CD8-positive, alpha-beta memory T cell (primary cell): ENCODE measurements at places on chromosomes 7 and 10.

GRCh38 chr7:84261509-84261908 is 66.9 kb upstream of the SEMA3A start:
- no peak for DNase-seq
- no peaks in the 10 kb centered on the region for H3K27me3 ChIP-seq
- H3K27ac ChIP-seq = no peak overlapping the region
- H3K36me3 ChIP-seq = no peaks in the 10 kb centered on the region

GRCh38 chr7:156984174-156984891 is 26.1 kb downstream of the MNX1 start:
- no peak overlapping the region for H3K27ac ChIP-seq
- H3K4me1 ChIP-seq = no peaks in the 10 kb centered on the region
- H3K4me3 ChIP-seq = no peak overlapping the region

GRCh38 chr7:33958104-33958503 is 52.8 kb downstream of the BMPER start:
- DNase-seq = no peak
- H3K27me3 ChIP-seq = no peaks in the 10 kb centered on the region
- no peak overlapping the region for H3K27ac ChIP-seq
- H3K36me3 ChIP-seq = no peaks in the 10 kb centered on the region

DNA sequence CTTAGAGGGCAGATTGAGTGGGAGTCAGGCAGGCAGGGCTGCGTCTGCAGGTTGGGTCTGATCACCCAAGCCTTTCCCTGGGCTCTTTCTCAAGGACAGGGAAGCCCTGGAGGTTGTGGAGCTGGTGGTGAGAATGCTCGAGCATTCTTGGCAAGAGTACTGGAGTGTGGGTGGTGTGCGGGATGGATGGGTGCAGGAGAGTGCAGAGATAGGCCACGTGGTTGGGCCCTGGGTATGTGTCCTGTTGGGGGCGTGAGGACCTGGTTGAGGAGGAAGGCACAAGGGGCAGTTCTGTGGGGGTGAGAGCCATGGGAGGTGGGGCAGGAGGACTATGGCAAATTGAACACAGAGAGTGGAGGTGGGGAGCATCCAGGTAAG is 135.9 kb downstream of the PTPN20 start:
- DNase-seq = no peak
- H3K4me3 ChIP-seq = no peak overlapping the region
- H3K27ac ChIP-seq = no peak overlapping the region
- no peaks in the 10 kb centered on the region for H3K36me3 ChIP-seq

DNA sequence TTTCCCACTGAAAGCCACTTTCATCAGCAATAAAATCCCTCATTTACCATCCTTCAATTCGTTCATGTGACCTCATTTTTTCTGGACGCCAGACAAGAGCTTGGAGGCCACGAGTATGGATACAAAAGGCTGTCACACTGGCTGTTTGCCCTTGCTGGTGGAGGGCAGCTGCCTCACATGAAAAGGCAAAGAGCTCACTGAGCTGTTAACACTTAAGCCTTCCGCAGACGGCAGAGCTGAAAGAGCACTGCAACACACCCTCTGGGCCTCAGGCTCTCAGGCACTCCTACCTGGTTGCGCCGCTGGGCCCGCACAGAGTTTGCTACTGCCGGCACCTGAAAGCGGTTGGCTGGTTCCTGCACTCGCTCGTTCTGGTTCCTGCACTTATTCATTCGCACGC is 193.5 kb downstream of the CFTR start:
- no peak overlapping the region for H3K4me3 ChIP-seq
- no peak overlapping the region for H3K27ac ChIP-seq

DNA sequence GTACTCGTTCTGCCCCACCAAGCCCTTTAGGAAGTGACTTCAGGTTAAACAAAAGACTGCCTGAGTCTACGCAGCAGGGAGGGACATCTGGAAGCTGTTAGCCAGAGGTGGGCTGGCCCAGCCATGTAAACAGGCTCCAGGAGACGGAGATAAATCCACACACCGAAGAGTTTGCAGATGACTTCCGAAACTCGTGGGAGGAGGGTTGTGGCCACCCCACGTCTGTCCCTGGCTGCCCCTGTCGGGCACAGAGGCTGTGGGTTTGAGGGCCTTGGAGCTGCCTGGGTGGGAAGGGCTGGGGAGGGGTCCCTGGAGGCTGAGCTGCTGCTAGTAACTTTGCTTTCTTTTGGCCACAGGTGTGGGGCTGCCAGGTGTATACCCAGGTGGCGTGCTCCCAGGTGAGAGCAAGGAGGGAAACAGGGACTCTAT is 15.6 kb downstream of the ELN start:
- no peak overlapping the region for H3K27ac ChIP-seq
- DNase-seq = no peak
- no peak overlapping the region for H3K4me3 ChIP-seq
- no peaks in the 10 kb centered on the region for H3K36me3 ChIP-seq
- no peaks in the 10 kb centered on the region for H3K27me3 ChIP-seq

- no peaks in the 10 kb centered on the region for H3K36me3 ChIP-seq
- no peaks in the 10 kb centered on the region for H3K27me3 ChIP-seq
- H3K4me1 ChIP-seq = no peaks in the 10 kb centered on the region
Observed at GRCh38 chr7:82704121-82704520, 260.5 kb upstream of the CACNA2D1 start.

DNA sequence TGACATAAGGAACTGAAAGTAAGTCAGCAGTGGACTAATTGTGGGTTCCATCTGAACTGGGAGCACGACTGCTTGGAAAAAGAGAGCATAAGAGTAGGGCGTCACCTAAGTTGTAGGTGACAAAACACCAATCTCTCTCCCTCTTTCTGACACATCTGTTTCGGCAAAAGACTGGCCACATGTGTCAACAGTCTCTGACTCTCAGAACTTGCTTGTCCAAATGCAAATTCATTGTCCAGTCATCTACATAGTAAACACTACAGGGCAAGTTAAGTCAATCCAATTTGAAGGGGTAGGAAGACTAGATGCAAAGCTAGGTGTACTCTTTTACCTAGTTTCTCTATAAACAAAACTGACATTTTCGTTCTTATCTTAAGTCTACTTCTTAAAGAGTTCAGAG is 87.7 kb downstream of the ZNF438 start:
- H3K4me3 ChIP-seq = no peak overlapping the region
- no peaks in the 10 kb centered on the region for H3K4me1 ChIP-seq
- DNase-seq = no peak
- H3K27ac ChIP-seq = no peak overlapping the region
- no peaks in the 10 kb centered on the region for H3K36me3 ChIP-seq

GRCh38 chr7:92135052-92135889 is 994 bp upstream of the CYP51A1 start:
- H3K36me3 ChIP-seq = no peaks in the 10 kb centered on the region
- peaks cover 7% of the 10 kb centered on the region for H3K4me1 ChIP-seq
- peak overlapping the region; percentile 89 for H3K4me3 ChIP-seq
- H3K27ac ChIP-seq = peak overlapping the region; percentile 95

- H3K4me1 ChIP-seq = peaks cover 10% of the 10 kb centered on the region
- H3K36me3 ChIP-seq = peaks cover 44% of the 10 kb centered on the region
- H3K27ac ChIP-seq = no peak overlapping the region
- DNase-seq = no peak
- H3K27me3 ChIP-seq = no peaks in the 10 kb centered on the region
Observed at GRCh38 chr7:32871624-32872371, 19.8 kb downstream of the KBTBD2 start.

GRCh38 chr10:110340816-110341215 is 36.1 kb upstream of the SMNDC1 start:
- DNase-seq = no peak
- H3K4me1 ChIP-seq = no peaks in the 10 kb centered on the region
- H3K36me3 ChIP-seq = no peaks in the 10 kb centered on the region
- no peaks in the 10 kb centered on the region for H3K27me3 ChIP-seq
- no peak overlapping the region for H3K4me3 ChIP-seq

GRCh38 chr10:45144326-45145070 is 143.8 kb downstream of the ZNF22 start:
- DNase-seq = no peak
- no peak overlapping the region for H3K27ac ChIP-seq
- no peaks in the 10 kb centered on the region for H3K36me3 ChIP-seq
- no peak overlapping the region for H3K4me3 ChIP-seq

GRCh38 chr7:88092676-88092999 is 127.2 kb downstream of the SRI start:
- H3K4me3 ChIP-seq = no peak overlapping the region
- DNase-seq = no peak
- no peaks in the 10 kb centered on the region for H3K4me1 ChIP-seq
- no peak overlapping the region for H3K27ac ChIP-seq
- no peaks in the 10 kb centered on the region for H3K27me3 ChIP-seq
